ENCODE measurements at places on chromosomes 16 and 17.
A peak's percentile ranks its signal among the peaks of the same experiment; 100 is the strongest.

DNA sequence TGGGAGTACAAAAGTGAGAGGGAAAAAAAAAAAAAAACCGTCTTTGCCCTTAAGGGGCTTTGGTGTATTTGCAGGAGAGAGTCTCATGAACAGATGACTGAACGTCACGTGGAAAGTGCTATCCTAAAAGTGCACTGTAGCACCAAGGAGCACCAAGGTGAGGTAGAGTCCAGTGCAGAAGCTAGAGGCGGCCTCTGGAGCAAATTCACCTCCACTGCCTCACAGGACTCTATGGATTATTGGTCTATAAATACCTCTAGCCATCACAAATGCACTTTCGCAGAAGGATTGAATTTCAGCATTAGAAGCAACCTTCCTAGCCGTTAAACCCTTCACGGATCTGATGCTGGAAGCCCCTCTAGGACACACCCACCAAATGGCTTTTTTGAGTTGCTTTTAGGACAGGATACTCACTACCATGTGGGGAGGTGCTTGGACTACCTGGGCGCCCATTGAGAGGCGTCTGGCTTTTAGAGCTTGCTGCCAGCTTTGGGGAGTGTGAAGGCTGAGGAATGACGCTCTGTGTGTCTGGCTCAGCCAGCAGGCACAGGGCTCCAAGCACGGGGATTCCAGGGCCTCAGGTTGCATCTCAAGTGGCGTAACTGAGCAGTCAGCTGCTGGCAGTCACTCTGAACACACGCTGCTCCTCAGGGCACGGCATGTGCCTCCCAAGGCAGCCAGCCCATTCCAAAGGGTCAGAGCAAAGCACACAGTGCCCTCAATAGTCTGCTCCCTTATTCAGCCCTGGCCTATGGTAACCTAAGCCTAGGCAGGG lies 52.7 kb downstream of the CDRT4 start:
- no peak for DNase-seq

DNA sequence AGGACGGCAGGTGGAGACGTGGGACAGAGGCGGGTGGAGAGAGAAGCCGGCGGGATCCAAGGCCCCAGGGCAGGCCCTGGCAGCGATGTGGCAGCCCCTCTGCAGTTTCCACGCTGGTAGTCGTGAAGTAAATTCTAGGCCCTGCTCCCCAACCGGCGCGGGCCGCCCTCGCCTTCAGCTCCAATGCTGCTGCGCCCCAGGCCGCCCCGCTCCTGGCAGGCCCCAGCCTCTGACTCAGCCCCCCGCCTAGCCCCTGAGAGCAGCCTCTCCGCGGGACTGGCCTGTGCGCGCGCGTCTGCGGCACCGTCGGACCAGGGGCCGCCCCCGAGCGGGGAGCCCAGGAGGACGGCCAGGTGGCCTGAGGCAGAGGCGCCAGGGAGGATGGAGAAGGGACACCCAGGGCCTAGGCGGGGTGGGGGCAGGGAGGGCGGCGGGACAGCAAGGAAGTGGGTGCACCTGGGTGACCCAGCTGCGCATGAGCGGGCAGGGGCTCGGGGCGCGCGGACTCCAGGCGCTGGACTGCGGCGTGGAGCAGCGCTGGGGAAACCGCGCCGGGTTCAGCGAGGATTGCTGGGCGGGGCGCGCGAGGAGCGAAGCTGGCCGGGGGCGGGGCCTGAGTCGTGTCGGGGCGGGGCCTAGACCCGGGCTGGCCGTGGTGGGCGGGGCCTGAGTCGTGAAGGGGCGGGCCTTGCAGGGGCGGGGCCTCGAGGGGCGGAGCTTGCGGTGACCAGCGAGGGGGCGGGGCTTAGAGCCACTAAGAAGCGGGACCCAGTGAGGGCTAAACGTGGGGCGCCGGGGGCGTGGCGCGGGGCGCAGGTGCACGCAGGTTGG lies 29.6 kb downstream of the ZNF778 start:
- peak; percentile 95 for DNase-seq

GRCh38 chr16:28082624-28083023 lies 19.1 kb upstream of the GSG1L start:
- no peak for DNase-seq

- DNase-seq = peak; percentile 15
These were observed 49.3 kb downstream of the CMIP start for GRCh38 chr16:81493755-81494433.

- peak; percentile 97 for DNase-seq
These were observed at the start of gene CDR2 for GRCh38 chr16:22374311-22375116. Gene CDR2, minus strand, starts transcription at chr16:22374619. Its CDS starts 310 bp downstream, at chr16:22374309.

GRCh38 chr16:84614073-84614459 lies 3.8 kb downstream of the COTL1 start:
- no peak for DNase-seq

DNA sequence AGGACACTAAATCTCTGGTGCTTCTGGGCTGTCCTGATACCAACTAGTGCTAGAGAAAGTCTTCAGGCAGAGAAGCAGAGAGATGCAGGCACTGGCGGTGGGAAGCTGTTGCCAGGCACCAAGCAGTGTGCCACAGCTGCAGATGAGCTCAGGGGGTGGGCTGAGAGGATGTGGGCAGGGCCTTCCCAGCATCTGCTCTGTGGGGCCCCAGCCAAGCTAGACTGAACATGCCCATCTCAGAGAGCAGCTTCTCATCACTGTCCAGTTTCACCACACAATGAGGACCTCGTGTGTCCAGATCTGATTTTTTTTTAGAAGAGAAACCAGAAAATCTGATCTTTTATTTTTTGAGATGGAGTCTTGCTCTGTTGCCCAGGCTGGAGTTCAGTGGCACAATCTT lies 17.1 kb downstream of the PSKH1 start:
- no peak for DNase-seq

- DNase-seq = no peak
These were observed 296.5 kb downstream of the SLC39A11 start for GRCh38 chr17:72795941-72796340.

DNA sequence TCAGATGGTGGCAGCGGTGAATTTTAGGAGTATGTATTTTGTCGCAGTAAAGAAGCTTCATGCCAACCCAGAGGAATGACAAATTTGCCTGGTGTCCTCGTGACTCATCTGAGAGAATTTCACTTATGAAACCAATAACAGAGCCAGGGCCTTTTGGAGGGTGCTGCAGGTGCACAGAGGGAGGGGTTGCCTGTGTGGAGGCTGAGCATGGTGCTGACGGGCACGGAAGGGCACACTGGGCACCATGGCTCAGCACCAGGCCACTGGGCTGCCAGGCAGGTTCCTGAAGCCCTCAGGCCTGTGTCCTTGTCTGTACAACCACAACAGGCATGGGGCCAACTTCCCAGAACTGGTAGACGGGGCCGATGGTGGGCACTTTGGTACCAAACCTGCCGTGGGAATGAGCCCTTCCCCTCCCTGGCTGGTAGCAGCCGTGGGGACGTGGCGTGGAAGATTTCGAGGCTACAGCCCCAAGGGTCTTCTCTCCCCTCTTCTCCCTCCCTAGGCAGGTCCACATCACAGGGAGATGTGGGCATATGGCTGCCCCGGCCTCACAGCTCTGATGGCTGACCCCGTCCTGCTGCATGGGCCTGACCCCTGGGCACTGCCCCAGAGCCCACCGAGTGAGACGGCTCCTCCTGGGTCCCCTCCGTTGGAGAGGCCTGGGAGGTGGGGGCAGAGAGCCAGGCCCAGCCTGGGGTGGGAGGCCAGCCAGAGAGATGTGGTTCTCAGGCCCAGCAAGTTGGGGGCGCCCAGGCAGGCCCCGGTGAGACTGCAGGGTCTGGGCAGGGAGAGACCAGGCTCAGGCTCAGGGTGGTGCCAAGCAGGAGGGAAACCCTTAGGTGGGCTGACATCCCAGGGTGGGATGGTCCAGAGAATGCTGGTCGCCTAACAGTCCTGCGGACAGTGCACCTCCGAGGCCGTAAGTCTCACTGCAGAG lies 30.2 kb upstream of the ZNF469 start:
- no peak for DNase-seq

- no peak for DNase-seq
These were observed 10.5 kb downstream of the GINS3 start for GRCh38 chr16:58402796-58403195.

- DNase-seq = no peak
These were observed 71.4 kb downstream of the ABR start for GRCh38 chr17:1108478-1108764.

DNA sequence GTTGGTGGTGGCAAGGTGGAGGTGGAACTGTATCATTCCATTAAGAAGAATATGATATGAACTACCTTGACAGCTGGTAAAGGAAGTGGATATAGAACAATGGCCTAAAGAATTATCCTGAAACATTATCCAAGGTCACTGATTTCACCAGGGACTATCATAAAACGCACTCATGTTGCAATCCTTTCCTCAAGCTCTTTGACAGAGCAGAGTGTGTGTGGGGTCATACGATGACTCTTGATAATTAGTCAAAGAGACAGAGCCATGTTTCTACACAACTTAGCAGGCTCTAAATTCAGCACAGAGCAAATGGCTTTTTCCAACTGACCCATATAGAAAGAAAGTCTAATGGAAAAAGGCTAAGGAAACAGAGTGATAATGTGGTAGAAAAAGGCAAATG lies 126.4 kb upstream of the ANKFN1 start:
- no peak for DNase-seq

GRCh38 chr16:27779641-27780164 lies 229.8 kb downstream of the KATNIP start:
- no peak for DNase-seq

- no peak for DNase-seq
These were observed 16.7 kb downstream of the DNAJC7 start for GRCh38 chr17:42000413-42001133.

GRCh38 chr17:9644910-9645751 lies at the start of gene USP43:
Gene USP43, plus strand, starts transcription at chr17:9645517. Its CDS starts 116 bp downstream, at chr17:9645633.
- no peak for DNase-seq

GRCh38 chr17:147796-148740 lies 10.7 kb downstream of the SCGB1C2 start:
- no peak for DNase-seq

DNA sequence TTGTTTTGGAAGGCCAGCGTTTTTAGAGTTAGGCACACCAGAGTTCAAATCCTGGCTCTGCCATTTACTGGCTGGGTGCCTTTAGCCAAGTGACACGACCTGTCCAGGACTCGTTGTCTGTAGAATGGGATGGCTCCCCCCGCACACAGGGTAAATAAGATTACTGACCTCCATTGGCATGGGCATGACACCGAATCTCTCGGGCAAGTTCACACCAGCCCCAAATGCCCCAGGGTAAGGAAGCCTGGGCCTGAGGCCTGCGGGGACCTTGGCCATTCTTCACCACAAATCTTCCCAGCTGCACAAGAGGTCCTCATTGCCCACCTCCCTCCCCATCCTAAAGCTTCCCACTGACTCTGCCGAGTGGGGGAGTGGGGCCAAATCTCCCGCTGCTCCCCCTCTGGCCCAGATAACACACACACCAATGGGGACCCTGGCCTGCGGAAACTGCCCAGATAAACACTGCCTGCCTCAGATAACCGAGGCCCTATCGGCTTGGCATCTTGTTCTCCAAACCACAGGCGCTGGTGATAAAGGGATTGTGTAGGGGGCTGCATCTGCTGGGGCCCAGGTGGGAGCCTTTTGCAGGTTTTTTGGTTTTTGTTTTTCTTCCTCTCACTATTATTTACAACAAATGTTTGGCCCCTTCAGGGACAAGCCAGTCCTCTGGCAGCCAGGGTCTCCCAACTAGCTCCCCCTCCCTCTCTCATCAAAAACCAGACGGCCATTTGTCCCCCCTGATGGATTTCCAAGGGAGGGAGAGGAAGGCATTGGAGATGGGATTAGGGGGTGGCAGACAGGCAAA lies 75.0 kb upstream of the LHX1 start:
- no peak for DNase-seq

DNA sequence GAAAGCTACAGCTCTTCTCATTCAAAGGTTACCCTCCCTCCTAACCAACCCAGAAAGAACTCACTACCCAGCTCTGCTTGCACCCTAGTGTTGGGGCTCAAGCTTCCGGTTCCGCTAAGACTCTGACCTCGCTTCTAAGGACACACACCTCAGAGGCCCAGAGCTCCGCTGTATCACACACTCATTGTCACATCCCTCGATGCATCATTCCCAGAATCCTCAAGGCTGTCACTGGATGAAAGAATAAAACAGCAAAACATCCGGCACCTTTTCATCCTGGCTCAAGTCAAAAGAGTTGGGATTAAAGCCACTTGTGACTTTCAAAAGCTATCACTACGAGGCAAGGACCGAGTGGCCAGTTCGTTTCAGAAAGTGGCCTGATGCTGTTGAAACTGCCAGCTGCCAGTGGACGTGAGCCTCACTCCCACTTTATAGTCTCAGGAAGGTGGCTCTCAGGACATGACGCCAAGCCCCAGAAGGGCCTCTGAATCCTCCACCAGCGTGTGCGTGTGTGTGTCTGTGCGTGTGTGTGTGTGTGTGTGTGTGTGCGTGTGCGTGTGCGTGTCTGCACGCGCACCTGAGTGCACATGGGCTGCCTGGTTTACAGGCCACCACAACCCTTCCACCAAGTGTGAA lies 29.0 kb downstream of the ZFHX3 start:
- DNase-seq = no peak

DNA sequence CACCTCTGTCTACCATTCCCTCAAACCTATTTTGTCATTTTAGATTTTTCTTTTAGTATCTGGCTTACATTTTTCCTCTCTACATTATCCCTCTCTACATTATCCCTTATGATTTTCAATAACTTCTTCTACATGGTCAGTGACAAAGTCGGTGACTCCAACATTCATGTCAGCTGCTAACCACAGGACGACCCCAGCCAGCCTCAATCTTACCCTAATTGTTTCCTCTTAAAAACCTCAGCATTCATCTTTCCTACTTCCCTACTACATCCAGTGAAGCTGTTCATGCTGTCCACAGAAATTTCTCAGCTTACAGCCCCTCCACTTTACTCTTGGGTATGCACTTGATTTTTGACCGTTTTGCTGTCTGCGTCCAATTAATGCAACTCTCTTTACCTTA lies 8.3 kb downstream of the MYH10 start:
- DNase-seq = no peak

DNA sequence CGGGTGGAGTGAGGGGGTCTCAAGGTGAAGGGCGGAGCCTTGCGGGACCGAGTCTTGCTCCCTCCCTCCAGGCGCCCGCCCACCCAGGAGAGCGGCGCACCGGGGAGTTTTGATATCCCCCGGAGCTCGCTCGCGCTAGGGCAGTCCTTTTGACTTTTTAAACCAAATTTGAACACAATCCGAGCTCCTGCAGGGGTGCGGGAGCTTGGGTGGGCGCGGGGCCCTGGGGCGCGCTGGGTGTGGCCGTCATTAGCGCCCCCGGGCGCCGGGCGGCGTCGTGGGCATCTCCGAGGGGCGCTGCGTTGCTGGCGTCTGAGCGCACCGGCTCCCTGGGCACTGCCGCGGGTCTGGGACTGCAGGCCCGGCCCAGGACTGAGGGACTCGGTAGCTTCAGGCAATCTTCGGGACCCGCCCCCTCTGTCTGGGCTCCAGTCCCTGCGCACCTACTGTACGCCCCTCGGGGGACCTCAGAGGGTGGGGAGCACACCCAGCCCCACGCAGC lies 10.9 kb downstream of the MAF start:
- no peak for DNase-seq
